ENCODE measurements at places on chromosomes 7 and 10.

- no peak for DNase-seq
These were observed 31.9 kb downstream of the SLC26A4 start for GRCh38 chr7:107692501-107692900.

DNA sequence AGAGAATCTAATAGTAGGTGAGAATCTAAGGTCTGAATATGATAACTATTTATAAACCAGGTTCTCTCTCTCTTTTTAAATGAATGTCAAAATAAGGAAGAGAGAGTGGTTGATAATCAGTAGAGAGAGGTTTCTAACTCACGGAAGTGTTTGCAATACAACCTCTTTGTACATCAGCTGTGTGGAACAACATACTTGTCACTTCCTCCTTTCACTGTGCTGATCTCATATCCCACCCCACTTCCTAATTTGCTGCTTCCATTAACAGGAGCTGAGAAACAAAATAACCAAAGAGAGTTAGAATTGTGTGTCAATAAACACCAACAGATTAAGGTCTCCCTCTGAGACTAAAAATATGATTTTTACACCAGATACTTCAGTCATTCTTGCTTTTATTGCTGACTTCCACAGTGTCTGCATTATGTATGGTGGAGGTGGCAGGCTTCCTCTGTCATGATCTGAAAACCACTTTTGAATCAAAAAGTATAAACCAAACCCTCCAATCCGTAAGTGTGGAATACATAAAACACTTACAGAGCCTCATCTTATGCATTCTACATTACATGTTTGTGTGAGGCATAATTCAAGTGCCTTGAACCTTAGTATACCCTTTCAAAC is 25.0 kb downstream of the CACUL1 start:
- DNase-seq = no peak

DNA sequence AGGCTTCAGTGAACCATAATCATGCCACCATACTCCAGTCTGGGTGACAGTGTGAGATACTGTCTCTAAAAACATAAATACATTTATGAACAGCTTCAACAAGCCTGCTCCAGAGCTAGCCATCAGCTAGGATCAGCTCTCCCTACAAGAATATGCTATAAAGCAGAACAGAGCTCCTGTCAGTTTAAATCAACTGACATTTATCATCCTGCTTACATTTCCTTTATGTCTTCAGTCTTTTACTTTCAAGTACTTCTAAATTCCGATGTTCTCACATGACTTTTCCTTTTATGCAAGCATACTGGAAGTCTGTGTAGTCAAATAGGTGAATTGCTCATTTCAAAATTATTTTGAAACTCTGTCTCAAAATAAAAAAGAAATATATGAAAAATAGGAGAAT is 64.6 kb downstream of the COA1 start:
- no peak for DNase-seq

DNA sequence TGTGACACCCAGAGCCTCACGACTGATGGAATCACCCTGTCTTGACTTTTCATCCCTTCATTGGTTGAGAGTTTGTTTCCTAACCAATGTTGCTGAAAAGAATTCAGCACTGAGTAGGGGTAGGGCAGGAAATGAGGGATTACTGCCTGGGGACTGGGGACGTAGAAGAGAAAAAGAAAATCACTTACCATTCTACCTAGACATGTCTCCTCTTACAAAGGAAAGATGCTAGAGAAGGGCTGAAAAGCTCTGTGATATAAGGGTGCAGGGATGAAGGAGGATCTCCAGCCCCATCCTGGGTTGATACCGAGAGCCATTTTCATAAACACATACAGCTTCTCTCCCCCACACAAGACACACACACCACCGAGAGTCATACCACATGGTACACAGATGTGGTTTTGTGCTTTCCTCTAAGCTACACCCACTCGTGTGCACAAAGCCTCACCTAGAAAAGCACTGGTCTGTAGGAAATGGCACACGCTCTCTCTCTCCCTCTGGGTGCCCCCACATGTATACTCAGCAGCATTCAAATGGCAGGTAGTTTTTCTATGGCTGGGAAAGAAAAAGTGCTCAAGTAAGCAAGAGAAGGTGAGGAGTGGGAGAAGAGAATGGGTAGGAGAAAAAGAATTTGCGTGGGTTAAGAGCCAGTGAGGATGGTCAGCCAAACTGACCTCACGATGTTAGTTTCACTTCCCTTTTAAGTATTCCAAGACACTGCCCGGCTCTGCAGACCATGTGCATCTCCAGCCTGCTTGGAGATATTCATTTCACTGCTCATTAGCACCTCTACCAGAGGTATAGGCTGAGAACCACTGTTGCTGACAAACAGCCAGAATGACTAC is 85.8 kb downstream of the CALD1 start:
- no peak for DNase-seq

DNA sequence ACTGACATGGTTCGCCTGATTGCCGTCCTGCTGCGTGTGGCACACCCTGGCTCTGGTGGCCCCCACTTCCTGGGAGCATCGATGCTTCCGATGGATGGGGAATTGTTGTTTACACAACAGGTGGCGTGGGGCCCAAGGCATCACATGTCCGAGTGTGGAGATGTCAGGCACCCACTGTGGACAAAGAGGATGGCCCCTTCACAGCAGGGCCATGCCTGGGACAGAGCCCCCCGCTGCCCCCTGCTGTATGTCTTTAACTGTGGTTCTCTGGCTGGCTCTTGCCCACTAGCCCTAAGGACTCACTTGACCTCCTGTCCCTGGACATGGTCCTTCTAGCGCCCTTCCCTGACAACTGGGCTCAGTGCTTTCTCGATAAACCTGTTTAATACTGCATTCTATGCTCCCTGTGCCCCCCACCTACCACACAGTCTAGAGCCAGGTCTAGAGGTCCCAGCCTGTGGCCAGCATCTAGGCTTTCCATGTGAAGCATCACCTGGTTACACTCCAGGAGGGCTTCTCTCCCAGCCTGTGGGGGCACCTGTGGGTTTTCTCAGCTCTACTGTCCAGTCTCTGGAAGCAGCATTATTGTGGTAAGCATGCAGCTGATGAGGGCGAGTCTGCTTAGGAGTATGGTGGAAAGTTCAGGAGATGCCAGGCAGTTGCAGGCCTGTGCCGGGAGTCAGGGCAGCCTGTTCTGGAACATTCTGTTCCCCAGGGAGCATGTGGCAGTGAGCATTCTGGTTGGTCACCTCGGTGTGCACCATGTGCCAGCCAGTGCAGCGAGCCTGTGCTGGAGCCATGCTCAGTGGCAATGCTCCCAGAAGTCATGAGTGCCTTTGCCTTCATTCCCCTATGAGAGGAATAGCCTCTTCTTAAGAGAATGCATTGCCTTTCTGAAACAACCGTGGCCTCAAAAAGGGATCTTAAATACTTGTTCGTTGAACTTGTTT is 10.4 kb downstream of the ADCY1 start:
- no peak for DNase-seq

GRCh38 chr7:43077732-43078391 is 34.6 kb upstream of the HECW1 start:
- no peak for DNase-seq

GRCh38 chr7:45026984-45027773 is 27.2 kb downstream of the CCM2 start:
- DNase-seq = no peak

- DNase-seq = peak; percentile 72
These were observed 41.2 kb downstream of the ZCCHC24 start for GRCh38 chr10:79404231-79404609.

- no peak for DNase-seq
These were observed 42.8 kb upstream of the RNF216 start for GRCh38 chr7:5824297-5824610.

GRCh38 chr10:119675483-119676170 is 24.4 kb downstream of the BAG3 start:
- DNase-seq = no peak

DNA sequence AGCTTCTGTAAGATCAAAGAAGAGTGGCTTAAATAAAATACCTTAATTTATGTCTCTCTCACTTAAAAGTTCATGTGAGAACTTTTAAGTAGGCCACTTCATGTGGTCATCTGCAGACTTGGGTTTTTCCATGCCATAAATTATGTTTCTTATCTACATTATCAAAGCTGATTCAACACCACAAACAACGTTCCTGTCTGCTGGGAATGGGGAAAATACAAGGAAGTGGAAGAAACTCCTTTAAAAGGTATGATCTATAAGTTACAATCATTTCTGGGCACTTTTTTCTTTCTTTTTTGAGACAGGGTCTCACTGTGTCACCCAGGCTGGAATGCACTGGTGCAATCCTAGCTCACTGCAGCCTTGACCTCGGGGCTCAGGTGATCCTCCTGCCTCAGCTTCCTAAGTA is 16.9 kb upstream of the OTUD1 start:
- DNase-seq = no peak

- DNase-seq = no peak
These were observed 315.2 kb upstream of the ZNF32 start for GRCh38 chr10:43963793-43964425.

- DNase-seq = no peak
These were observed 70.6 kb upstream of the ZNF746 start for GRCh38 chr7:149568218-149568617.

DNA sequence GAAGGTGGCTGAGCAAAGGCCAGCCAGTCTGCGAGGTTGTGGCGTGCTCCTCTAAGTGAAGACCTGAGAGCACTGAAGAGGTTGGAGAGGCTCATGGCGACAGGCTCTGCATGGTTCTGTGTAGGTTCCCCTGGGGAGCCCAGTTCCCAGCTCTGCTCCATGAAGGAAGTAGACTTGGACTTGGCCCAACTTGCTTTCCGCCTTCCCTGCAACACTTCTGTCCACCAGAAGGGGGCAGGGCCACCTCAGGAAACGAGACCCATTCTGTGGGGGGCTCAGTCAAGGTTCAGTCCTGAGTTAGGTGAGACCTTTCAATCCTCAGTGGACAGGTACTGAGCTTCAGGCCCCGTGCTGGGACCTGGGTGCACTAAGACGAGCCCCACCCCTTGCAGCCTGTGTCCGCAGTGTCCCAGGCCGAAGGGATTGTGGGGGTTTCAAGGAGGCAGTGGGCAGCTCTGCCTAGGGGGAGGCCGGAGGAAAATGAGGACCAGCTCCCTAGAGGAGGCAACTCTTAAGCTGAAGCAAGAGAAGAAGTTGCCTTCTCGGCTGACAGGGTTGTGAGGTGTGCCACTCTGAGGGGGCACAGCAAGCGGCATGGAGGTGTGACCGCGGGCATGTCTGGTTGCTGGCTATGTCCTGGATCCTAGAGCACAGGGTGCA is 15.0 kb upstream of the PCBD1 start:
- DNase-seq = peak; percentile 20

- DNase-seq = no peak
These were observed 80.0 kb downstream of the NKX6-2 start for GRCh38 chr10:132705943-132706342.

DNA sequence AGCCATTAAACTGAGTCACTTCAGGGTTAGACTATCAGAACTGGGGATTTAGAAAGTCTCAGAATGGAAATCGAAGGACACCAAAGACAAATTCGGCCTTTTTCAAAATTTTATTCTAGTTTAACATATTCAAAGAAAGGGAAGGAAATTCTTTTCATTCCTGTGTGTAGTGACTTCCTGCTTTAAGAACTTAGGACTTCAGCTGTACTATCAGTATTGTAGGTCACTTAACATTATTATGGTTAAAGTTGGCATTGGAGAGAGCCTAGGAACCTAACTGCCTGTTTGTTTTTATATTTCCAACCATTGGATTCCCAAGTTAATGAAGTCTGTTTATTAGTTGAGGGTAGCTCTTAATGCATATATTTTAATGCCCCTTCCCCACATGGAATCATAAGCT is 63.7 kb downstream of the PTEN start:
- peak; percentile 35 for DNase-seq

GRCh38 chr10:36026081-36026480 is 384.0 kb upstream of the FZD8 start:
- DNase-seq = no peak

DNA sequence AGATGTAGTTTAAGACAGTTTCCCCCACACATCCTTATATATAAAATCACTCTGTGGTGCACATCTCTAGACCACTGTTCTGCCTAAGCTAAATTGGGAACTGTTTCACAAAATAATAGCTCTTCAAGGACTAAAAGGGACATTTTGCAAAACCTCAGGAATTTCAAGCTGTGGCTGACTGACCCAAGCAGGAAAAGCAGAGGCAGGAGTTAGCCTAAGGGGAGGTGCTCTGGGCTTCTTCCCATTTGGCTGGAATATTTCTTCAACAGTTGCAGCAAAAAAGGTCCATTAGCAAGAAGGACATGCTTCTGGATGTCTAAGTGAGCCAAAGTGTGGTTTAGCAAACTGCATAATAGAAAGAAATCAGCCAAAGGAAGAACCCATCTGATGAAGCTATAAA is 551.2 kb upstream of the ANKRD30A start:
- DNase-seq = peak; percentile 40

DNA sequence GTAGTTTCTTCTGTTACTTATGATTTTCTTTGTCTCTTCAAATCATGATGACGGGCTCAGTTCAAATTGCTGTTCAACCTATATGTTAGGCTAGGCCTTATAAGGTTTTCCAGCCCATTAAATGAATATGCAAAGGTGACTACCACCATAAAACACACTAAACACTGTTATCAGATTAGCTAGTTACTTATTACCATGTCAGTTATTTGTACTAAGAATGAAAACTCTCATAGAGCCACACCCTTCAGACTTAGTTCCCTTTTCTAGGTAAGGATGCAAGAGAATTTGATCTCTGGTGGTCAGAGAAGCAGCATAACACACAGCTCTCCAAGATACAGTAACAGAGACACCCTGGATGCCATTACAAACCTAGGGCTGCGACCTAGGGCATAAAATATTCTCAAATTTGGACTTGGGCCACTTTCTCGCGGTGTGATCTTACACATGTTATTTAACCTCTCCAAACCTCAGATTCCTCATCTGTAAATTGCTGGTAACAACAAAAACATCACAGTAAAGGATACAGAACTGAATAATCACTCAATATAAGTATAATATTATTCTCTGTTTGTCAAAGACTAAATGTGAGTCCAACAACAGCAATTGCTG is 35.6 kb downstream of the ANKMY2 start:
- no peak for DNase-seq

DNA sequence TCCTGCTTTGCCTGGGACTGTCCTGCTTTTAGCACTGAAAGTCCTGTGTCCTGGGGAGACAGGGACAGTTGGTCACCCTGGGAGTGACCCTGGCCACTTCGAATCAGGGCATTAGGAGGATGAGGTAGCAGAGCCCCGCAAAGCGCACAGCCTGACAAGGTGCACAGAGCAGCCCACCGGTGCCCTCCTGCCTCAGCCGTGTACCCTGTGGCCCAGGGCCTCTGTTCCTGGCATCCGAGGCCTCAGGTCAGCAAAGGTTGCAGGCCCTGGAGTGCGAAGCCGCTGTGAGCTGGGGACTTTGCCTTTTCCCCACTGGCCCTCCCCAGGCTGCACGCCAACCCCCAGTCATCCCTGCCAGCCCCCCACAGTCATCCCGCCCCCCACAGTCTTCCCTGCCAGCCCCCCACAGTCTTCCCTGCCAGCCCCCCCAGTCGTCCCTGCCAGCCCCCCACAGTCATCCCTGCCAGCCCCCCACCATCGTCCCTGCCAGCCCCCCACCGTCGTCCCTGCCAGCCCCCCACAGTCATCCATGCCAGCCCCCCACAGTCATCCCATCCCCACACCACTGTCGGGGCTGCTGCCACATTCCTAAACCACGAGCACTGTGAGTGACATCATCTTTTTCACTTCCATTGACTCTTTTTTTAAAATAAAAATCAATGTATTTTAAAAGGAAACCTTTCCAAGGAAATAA is 91.8 kb downstream of the RGS10 start:
- no peak for DNase-seq

GRCh38 chr7:96196676-96197075 is 125.2 kb downstream of the SLC25A13 start:
- DNase-seq = no peak
